Dorsolateral prefrontal cortex (tissue), 122 donors: ENCODE measurements at places on chromosomes 16 and 17.

DNA sequence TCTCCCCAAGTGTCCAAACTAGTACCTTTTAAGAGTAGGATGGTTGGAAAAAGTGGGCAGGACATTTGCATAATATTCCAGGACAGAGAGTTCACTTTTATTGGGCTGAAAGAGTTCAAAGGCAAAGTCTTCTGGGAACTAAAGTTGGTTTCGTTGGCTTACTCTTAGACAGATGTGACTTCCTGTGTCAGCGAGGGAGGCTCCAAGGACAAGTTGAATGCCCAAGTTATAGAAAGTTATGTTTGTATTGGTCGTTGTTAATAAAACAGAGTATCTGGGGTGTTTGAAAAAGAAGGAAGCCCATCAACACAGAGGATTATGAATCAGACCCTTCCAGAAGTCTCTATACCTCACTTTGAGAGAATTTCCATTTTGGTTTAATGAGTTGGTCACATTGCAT lies 117.3 kb upstream of the TBX2 start:
- DNase-seq: no peak

DNA sequence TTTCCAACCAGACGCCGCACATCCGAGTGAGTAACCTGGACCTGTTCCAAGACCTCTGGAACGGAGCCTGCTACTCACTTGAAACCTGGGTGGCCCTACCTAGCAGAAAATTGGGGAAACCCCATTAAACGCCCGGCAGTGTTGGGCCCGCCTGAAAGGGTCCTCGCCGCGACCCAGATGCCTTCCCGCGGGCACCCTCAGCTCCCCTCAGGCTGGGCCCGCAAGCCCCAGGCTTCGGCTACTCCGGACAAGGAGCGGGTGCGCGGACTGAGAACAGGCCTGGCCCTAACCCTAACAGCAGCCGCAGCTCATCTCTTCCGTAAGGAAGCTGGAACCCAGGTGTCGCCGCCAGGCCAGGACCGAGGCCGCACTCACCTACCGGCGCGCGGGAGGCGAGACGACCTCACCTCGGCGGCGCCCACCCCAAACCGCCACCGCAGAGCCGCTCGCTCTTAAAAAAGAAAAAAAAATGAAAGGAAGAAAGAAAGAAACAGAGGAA lies 344 bp downstream of the PSME3IP1 start:
- peak; percentile 57 for DNase-seq

- DNase-seq: no peak
Observed at GRCh38 chr16:86428729-86429517, 81.4 kb upstream of the FOXF1 start.

- DNase-seq: no peak
Observed at GRCh38 chr17:22435231-22435974, 743.1 kb downstream of the KCNJ18 start.

DNA sequence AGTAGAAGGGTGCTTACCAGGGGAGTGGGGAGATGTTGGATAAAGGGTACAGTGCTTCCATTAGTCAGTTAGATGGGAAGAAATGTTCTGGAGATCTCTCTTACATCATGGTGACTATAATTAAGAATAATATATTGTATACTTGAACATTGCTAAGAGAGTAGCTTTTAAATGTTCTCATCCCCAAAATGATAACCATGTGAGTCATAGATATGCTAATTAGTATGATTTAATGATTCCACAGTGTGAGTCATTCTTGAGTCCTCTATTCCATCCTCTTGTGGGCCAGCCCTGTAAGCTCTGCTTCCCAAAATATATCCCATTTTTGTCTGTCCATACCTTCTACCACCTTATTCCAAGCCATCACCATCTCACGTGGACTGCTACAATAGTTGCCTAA lies 80.6 kb upstream of the CDH11 start:
- DNase-seq: no peak

GRCh38 chr17:185445-186138 lies 4.1 kb upstream of the DOC2B start:
- no peak for DNase-seq

- peak; percentile 45 for DNase-seq
Observed at GRCh38 chr16:28098171-28098958, 34.9 kb upstream of the GSG1L start.

DNA sequence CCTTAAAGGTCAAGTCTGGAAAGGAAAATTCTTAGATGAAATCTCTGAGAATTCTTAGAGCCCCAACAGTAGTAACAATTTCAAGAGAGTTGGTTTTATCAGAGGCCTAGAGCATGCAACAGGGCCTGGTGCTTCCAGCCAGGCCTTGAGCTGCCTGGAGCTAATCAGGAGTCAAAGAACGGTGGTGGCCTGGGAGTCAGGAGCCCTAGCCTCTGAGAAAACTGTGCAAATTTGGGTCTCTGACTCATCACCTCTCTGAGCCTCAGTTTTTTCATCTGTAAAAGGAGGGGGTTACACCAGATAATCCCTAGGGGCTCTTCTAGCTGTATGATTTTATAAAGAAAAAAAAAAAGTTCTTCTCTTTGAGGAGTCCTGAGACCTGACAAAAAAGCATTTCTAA lies 227.3 kb upstream of the RPL38 start:
- DNase-seq: no peak

DNA sequence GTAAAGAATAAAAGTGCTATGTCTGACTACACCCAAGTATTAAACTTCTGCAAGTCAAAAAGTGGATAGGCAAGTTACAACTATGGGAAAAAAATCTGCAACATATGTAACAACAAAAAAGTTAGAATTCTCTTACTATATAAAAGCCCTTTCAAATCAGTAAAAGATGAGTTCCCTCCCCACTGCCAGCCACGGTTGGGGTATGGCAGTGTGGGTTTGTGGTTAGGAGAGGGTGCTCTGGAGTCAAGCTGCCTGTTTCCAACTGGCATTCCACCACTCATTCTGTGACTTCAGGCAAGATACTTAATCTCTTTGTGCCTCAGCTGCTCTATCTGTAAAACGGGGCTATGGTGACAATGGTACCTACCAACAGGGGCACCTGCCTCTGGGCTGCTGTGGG lies 26.6 kb upstream of the MFSD6L start:
- DNase-seq: no peak

DNA sequence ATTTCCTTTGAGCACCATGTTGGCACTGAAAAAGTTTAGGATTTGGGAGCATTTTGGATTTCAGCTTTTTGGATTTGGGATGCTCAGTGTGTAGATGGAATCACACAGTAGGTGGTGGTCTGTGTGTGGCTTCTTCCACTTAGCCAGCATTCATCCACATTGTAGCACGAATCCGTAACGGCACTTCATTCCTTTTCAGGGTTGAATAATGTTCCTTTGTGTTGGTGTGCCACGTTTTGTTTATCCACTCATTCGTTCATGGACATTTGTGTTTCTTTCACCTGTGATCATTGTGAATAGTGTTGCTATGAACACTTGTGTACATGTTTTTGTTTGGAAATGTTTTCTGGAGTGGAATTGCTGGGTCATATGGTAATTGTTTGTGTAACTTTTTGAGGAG lies 85.1 kb downstream of the RAP1GAP2 start:
- DNase-seq: no peak

DNA sequence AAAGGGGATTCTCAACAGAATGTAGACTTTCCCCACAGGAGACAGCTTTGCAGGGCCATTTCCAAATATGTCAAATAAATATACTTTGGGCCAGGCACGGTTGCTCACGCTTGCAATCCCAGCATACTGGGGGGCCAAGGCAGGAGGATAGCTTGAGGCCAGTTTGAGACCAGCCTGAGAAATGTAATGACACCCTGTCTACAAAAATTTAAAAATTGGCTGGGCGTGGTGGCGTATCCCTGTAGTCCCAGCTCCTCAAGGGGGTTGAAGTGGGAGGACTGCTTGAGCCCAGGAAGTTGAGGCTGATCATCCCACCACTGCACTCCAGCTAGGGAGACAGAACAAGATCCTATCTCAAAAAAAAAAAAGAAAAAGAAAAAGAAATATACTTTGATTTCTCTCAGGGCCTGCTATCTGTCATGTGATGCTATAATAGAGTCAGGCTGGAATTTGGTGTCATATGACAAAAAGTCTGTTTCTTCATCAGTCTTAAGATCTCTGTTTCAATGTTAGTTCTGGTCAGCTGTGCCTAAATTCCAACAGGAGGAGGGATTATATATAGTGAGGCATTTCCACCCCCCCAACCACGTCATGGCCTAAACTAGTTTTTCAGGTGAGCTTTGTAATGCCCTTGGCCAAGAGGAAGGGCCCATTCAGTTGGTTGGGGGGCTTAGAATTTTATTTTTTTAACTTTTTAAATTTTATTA lies 4.3 kb upstream of the ZDHHC7 start:
- DNase-seq: no peak

- no peak for DNase-seq
Observed at GRCh38 chr17:51617986-51618385, 357.6 kb downstream of the UTP18 start.

DNA sequence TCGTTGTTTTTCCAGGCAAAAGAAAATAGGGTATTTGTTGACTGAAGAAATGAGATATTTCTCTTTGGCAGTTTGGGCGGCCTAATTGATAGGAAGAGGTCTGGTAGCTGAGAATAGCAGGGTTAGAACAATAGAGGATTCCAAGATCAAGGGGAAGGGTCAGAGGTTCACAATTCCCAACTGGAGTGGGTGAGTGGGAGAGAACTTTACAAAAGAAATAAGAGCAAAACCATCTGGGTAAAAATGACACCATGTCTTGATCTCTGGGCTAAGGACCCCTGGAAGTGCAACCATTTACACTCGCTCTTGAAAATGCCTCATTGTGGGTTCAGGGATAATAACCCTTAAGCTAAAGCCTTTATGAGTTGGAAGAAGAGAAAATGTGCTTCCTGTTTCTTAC lies 180.5 kb downstream of the CDH13 start:
- no peak for DNase-seq

GRCh38 chr16:10835281-10835931 lies 16.8 kb upstream of the TVP23A start:
- no peak for DNase-seq

- DNase-seq: no peak
Observed at GRCh38 chr17:73498886-73499554, 145.2 kb downstream of the SDK2 start.

DNA sequence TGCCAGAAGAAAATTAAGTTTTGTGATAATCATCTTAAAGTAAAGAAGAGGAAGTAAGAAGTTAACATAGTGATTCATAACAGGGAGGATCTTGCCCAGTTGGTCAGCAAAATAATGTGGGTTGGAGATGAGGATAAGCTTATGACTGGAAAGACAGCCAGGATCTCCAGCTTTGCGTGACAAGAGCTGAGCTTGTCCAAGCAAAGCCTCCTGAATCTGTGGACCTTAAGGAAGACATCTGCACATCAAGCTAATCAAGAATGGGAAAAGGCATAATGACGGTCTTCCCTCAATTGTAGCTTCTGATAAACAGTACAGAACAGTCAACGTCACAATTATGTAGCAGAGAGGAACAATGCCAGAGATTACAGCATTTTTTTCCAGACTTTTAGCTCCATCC lies 744.7 kb upstream of the GOT2 start:
- DNase-seq: no peak

DNA sequence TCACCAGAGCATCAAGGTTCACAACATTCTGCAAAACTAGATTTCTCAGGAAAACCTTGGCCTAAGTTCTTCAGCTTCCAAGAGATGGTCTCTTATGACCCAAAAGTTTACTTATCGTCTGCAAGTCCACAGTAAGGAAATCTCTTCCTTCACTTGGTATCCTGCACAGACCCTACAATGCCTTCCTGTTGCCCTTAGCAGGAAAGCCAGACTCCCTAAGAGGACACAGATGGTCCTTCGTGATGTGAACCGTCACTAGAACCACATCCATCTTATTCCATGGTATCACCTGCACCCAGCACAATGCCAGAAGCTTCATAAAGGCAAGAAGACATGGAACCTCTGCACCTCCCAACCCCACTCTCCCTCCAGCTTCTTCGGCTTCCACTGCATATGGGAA lies 34.1 kb downstream of the CMC2 start:
- DNase-seq: no peak

DNA sequence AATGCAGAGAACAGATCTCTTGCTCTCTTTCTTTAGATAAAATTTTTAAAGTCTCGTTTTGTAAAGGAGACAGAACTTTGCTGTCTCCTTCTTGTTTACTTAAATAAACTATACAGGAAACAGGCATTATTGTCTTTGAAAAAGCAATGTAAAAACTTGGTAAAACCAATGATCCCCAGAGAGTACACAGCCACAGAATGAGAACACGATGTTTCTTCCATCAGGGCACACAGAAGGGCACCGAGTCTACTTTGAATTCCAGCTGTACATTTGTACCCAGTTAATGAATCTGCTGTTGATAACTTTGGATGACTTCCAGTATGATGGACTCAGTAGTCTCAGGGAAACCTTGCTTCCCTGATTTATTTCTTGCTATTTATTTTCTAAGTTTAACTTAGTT lies 8.1 kb upstream of the TMEM100 start:
- DNase-seq: no peak
